NCI-H226 (cell line): ENCODE measurements at places on chromosomes 5 and 9.

- DNase-seq = no peak
These were observed 38.6 kb upstream of the SNX2 start for GRCh38 chr5:122736086-122736845.

GRCh38 chr5:90691533-90691932, 132.9 kb downstream of the ADGRV1 start:
- DNase-seq = no peak

- DNase-seq = no peak
These were observed 14.5 kb upstream of the OTULIN start for GRCh38 chr5:14650052-14650451.

DNA sequence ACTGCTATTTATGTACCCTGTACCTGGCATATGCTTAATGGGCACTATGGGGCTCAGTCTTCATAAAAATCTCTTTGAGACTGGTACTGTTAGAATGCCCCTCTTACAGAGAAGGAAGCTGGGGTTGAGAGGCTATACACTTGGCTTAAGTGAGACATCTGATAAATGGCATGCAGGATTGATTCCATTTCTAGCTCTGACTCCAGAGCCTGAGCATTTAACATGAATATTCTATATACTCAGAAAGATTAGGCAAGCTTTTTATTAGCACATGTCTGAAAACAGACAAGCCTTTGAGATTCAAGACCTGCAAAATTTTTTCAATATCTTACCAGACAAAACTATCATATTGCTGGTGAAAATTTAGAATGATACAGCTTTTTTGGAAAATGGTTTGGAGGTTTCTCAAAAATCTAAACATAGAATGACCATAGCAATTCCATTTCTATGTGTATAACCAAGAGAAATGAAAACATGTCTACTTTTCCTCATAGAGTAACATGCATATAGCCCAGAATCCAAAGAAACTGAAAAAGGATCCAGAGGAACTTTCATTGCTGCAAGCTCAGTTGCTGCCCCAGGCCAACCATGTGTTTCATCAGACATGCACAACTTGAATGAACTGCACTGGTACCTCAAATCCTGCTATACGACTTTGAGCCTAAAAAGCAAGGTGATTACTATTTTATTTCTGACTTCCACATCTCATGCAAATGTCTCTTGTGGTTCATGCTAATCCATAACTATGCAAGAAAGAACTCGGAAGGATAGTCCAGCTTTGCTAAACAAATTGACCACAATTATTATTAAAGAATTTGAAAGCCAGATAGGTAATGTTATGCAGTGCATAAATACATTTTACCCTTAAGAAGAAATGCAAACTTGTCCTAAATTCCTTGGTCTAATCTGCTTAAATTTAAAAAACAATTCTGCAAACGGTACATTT, 389.0 kb upstream of the GRIA1 start:
- no peak for DNase-seq

DNA sequence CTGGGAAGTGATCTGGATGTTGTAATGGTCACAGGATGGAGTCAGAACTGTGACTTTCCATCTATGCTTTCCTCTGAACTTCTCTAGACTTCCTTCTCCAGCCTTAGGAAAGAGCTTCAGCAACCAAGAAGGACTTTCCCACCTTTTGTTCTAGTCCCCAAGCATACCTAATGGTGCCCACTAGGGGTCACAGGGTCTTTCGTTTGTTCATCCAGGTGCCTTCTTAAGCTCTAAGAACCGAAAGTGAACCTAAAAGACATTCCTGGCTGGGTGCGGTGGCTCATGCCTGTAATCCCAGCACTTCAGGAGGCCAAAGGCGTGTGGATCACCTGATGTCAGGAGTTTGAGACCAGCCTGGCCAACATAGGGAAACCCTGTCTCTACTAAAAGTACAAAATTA, 1.8 kb upstream of the WNT8A start:
- no peak for DNase-seq
